Cardiac fibroblast (primary cell): ENCODE measurements at places on chromosomes 6 and 20.

DNA sequence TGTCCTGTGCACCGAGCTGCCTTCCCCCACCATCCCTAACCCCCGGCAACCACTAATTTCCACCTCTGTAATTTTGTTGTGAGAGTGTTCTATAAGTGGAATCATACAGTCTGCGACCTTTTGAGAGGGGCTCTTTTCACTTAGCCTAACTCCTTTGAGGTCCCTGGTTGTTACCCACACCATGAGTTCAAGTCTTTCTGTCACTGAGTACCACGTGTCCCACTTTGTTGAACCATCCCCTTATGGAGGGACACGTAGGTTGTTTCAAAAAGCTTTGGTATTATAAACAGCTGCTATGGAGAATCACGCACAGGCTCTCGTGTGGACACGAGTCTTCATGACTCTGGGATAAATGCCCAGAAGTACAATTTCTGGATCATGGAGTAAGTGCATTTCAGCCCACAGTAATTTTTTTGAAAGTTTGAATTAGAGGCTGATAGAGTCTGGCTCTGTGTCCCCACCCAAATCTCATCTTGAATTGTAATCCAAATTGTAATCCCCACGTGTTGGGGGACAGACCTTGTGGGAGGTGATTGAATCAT, 9.5 kb downstream of the FAM209B start:
- DNase-seq, result no peak

DNA sequence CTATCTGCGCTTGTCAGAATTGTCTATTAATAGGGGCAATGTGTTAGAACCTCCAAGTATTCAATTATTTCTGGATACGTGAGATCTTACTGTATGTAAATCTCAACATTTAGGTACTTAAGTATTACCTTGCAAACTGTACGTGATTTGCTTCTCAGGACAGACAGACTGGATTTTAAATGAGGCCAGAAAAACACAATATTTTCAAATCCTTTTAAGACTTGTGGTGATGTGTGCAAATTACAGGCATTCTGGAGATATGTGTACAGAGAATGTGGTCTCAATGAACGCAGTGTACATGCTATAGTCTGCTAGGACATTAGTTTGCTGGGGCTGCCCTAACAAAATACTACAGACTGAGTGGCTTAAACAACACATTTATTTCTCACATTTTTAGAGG, 16.9 kb downstream of the CCR6 start:
- no peak for DNase-seq

- no peak for DNase-seq
These were observed 61.5 kb upstream of the VSTM2L start for GRCh38 chr20:37841389-37841788.

DNA sequence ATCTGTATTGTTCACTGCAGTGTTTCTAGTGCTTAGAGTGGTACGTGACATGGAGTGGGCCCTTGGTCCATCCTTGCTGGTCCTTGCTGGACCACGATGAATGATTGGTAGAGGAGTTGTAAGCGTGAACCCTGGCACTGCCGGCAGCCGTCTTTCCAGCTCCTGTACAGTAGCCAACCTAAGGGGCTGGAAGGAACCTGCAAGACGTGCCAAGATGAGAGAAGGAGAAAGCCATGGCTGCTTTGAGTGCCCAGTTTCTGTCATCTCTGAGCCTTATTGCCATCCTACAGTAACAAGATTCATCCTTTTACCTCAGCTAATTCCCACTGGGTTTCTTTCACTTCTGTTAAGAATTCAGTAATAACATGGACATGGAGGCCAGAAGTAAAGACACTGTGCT, 5.9 kb downstream of the DHX35 start:
- DNase-seq, result no peak

DNA sequence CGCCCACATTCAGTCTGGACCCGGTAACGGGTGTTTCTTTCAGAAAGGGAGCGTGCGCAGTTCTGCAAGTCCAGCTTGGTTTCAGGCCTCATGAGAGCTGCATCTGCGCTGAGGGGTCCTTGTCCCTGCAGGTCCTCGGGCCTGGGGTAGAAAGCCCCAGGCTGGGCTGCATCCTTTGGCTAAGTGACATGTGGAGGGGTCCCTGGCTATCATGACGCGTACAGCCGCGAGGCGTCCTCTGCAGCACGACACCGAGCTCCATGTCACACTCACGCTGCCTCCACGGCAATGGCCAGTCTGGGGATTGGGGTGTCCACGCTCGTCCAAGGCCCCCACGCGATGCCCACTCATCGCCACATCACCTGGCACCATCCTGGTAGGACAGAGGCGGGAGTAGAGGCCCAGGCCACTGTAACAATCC, 1.7 kb upstream of the KIF25 start:
- no peak for DNase-seq

DNA sequence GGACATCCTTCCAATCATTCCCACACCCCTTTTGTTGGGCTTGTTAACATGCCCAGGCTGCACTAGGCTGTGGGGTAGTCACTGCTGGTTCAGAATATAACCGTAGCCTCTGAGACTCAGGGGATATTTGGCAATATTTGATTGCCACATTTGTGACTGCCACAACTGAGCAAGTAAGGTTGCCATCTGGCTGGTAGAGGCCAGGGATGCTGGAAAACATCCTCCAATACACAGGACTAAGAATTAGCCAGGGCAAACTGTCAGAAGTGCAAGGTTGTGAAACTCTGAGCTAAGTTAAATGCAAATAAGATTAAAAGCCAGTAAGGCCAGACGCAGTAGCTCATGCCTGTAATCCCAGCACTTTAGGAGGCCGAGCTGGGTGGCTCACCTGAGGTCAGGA, 112.0 kb downstream of the ZMYND8 start:
- DNase-seq, result no peak

GRCh38 chr6:27810768-27811450, 101.3 kb downstream of the OR2B2 start:
- DNase-seq, result no peak

GRCh38 chr20:43710370-43711044, 16.3 kb downstream of the GTSF1L start:
- DNase-seq, result no peak

GRCh38 chr6:34391473-34391785, 1.0 kb downstream of the NUDT3 start:
- DNase-seq, result no peak
